ENCODE measurements at places on chromosomes 1 and 21.

GRCh38 chr21:44356160-44356559 is 2.7 kb downstream of the TRPM2 start:
- no peak for DNase-seq

- DNase-seq, result no peak
These were observed 23.3 kb downstream of the TBX19 start for GRCh38 chr1:168303716-168304540.

- peak; percentile 31 for DNase-seq
These were observed 196.2 kb downstream of the ZC3H11B start for GRCh38 chr1:219416598-219417238.

DNA sequence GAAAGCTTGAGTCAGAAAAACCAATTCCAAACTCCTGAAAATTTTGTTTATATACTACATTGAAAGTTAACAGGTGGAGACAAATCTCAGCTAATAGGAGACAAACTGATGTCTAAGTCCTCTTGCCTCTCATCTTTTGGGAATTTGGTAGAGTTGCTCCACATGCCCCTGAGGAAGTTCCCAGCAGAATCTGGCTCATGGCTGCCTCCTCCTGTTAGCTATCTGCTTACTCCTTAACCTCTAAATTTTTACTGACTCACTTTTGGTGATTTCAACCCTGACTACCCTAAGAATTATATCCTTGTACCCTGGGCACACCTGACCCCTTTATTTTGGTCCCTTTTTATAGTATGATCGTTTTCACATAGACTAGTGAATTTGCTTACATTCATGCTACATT is 633.7 kb upstream of the USP24 start:
- DNase-seq, result no peak

GRCh38 chr21:46250146-46250725 is 21.7 kb upstream of the LSS start:
- DNase-seq, result no peak

DNA sequence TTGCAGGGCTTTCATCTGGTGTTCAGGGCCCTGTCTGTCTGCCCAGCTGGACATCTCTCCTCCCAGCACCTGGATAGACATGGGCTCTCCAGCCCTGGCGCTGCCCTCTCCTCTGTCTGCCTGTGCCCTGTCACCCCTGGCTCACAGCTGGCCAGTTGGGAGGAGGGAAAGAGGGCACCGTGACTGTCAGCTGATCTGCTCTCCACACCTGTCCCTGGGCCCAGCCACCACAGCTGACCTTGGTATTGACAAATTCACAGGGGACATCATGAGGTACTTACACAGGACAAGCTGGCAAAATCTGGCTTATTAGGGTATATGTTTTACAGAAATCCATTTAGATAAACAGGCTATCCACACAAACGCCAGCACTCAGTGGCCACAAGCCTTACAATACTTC is 8.3 kb downstream of the TNR start:
- DNase-seq, result no peak

Data from cerebellar cortex (tissue), 1 donor.